Stomach (tissue), 19 donors: ENCODE measurements at places on chromosomes 6 and 20. TPM values are rescaled to one million over a fixed set of nuclear protein-coding genes. Genes with fewer than 3 reads are reported as not detected.

Gene NR2E1
- not detected for total RNA-seq

- no peaks in the 10 kb centered on the region for H3K4me1 ChIP-seq
- H3K36me3 ChIP-seq, result no peaks in the 10 kb centered on the region
- no peak overlapping the region for H3K4me3 ChIP-seq
- no peaks in the 10 kb centered on the region for H3K27me3 ChIP-seq
Measured at GRCh38 chr6:158113802-158114201, 54.3 kb downstream of the SERAC1 start.

DNA sequence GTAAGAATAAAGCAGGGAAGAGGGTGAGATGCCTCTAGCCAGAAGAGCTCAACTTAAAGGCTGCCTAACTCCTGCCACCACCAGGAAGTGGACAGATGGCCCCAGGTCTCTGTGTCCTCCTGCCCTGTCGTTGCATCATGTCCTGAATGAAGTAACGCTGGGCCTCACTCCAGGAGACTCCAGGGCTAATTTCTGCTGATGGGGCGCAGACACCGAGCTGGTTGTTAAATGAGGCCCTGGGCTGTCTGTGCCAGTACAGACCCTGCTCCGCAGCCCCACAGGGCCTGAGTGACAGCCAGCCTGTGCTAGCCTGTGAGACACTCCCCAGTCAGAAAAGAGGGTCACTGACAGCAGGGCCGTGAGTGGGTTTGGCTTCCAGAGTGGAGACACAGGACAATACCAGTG is 6.5 kb downstream of the IP6K3 start:
- peaks cover 6% of the 10 kb centered on the region for H3K27me3 ChIP-seq
- peak overlapping the region; percentile 38 for H3K27ac ChIP-seq
- H3K4me1 ChIP-seq, result peaks cover 37% of the 10 kb centered on the region
- DNase-seq, result peak; percentile 37
- H3K36me3 ChIP-seq, result no peaks in the 10 kb centered on the region

DNA sequence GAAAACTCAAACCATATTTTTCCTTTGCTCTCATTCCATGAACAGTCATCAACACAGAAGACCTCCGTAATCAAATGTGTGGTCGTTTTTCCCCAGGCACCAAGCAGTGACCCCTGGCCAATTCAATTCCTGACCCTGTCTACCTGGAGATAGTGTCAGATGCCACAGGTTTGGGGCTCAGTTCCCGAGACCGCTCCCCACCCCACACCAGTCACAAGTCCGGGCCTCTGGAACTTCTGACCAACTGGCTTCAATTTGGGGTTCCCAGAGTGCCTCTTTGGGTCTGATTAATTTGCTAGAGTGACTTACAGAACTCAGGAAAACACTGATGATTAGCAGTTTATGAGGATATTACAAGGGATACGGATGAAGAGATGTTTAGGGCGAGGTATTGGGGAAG is 6.0 kb downstream of the IGF2R start:
- H3K4me1 ChIP-seq, result peaks cover 84% of the 10 kb centered on the region
- DNase-seq, result no peak
- H3K4me3 ChIP-seq, result no peak overlapping the region
- no peaks in the 10 kb centered on the region for H3K36me3 ChIP-seq
- peak overlapping the region; percentile 44 for H3K27ac ChIP-seq

DNA sequence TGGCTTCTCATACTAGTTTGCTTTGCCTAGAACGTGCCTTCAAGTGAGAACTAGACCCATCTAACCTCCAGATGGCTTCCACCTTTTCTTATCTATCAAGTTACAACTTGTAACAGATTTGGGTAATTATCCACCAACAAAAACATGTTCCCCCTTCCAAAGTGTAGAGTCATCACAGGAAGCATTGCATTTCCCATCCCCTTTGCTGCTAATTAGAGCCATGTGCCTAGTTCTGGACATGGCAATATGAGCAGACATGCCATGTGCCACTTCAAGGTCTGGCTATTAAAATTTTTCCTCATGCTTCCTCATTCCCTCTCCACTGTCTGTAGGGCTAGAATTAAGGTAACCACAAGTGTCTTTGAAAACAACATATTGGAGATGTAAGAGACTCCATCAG is 814.4 kb downstream of the TENT5A start:
- H3K4me3 ChIP-seq, result no peak overlapping the region
- no peaks in the 10 kb centered on the region for H3K27me3 ChIP-seq
- DNase-seq, result no peak
- no peaks in the 10 kb centered on the region for H3K4me1 ChIP-seq
- no peaks in the 10 kb centered on the region for H3K36me3 ChIP-seq

GRCh38 chr20:1185316-1185741 is 548 bp upstream of the TMEM74B start:
- peak overlapping the region; percentile 48 for H3K4me3 ChIP-seq
- H3K27ac ChIP-seq, result peak overlapping the region; percentile 49
- H3K36me3 ChIP-seq, result no peaks in the 10 kb centered on the region
- peaks cover 6% of the 10 kb centered on the region for H3K27me3 ChIP-seq

DNA sequence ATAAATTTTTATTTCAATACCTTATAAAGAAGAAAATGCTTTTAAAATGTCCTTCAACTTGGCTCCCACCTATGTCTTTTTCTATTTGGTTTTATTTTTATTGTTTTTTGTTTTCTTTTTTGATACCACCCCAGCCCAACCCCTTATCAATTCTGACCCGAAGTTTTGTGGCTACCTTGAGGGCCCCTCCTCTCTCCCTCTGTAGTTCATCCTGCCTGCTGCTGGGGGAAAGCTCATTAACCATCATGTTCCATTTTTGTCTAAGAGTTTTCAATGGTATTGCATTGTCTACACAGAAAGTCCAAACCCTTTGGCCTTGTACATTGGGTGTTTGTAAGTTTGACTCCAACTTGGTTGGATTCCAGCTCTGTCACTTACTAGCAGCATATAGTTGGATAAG is 5.3 kb upstream of the CSNK2A1 start:
- no peak for DNase-seq
- H3K4me1 ChIP-seq, result peaks cover 9% of the 10 kb centered on the region
- H3K27me3 ChIP-seq, result peaks cover 33% of the 10 kb centered on the region
- H3K4me3 ChIP-seq, result no peak overlapping the region
- H3K36me3 ChIP-seq, result no peaks in the 10 kb centered on the region
- no peak overlapping the region for H3K27ac ChIP-seq

Gene ULBP3
- total RNA-seq, result 0.87 TPM

Gene OR2H2
- not detected for total RNA-seq

DNA sequence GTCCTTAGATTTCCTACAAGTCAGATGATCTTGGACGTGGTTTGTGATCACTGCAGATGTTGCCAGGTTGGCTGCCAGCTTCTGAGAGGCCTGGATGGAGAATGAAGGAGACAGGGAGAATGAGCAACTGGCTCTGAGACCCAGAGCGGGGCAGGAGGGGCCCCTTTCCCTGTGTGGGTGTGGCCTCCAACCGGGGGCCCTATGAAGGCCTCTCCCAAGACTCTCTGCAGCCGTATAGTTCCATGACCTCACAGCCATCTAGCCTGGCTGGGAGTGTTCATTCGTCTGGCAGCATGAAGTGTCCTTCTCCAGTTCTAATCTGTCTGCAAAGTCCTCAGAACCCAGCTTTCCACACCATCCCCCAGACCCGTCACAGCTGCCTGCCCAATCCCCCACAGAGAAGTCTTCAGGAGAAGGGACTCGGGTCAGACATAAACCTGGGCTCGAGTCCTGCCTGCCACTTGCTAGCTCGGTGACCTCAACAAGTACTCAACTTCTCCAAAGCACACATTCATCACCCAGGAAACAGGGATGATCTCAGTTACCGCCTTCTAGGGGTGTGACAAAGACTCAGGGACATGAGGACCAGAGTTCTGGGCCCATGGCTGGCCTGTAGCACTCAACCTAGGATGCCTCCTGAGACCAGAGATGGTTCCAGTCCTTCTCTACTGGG is 122.6 kb downstream of the EDN3 start:
- peaks cover 8% of the 10 kb centered on the region for H3K27me3 ChIP-seq
- H3K36me3 ChIP-seq, result no peaks in the 10 kb centered on the region
- no peak overlapping the region for H3K4me3 ChIP-seq
- no peak for DNase-seq

Gene SLC32A1
- not detected for total RNA-seq

Gene SLC22A3
- 5.8 TPM for total RNA-seq

GRCh38 chr20:32321390-32321789 is 36.7 kb upstream of the ASXL1 start:
- no peaks in the 10 kb centered on the region for H3K27me3 ChIP-seq
- no peak overlapping the region for H3K4me3 ChIP-seq
- DNase-seq, result no peak
- peaks cover 41% of the 10 kb centered on the region for H3K36me3 ChIP-seq

GRCh38 chr20:14582855-14583254 is 245.4 kb upstream of the FLRT3 start:
- H3K27me3 ChIP-seq, result no peaks in the 10 kb centered on the region
- no peak overlapping the region for H3K27ac ChIP-seq
- H3K4me1 ChIP-seq, result no peaks in the 10 kb centered on the region

DNA sequence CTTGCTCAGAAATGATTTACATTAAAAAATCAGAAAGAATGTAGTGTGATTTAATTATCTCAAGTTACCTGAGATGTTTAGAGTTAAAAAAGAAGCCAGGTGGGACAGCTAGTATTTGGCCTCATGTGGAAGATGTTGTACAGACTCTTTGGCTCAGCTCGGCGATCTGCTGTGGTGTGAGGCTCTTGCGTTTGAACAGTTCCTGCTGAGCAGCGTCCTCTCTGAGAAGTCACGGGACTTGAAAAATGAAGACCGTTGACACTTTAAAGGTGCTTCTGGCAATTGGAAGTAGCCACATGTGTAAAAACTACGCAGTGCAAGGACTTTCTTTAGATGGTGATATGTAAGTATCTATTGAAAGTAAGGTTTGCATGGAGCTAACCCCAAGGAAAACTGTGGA is 169.0 kb downstream of the BACH2 start:
- H3K27ac ChIP-seq, result no peak overlapping the region
- no peak overlapping the region for H3K4me3 ChIP-seq
- DNase-seq, result peak; percentile 37
- peaks cover 20% of the 10 kb centered on the region for H3K4me1 ChIP-seq
- no peaks in the 10 kb centered on the region for H3K27me3 ChIP-seq

DNA sequence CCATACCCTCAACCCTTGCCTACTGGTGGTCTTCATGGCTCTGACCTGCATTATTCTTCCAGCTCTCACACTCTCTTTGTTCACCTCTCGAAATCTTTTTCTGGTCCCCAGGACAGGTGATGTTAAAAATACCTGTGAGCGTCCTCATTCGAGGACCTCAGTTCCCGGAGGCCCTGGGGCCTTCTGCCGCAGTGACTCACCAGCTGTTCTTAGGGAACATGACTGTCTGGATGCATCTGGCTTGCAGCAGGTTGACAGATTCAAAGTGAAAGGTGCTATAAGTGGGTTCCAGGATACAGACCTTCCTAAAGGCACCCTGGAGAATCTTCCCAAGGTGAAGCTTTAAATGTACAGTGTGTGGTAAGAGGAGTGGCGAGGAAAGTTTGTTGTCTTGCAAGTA is 210.4 kb upstream of the KCNG1 start:
- no peak for DNase-seq
- no peak overlapping the region for H3K27ac ChIP-seq
- H3K27me3 ChIP-seq, result peaks cover 38% of the 10 kb centered on the region
- H3K4me3 ChIP-seq, result no peak overlapping the region

Gene CLPSL2
- total RNA-seq, result not detected

- no peak overlapping the region for H3K4me3 ChIP-seq
- peaks cover 20% of the 10 kb centered on the region for H3K36me3 ChIP-seq
Measured at GRCh38 chr6:157155804-157156203, 167.5 kb downstream of the TMEM242 start.

DNA sequence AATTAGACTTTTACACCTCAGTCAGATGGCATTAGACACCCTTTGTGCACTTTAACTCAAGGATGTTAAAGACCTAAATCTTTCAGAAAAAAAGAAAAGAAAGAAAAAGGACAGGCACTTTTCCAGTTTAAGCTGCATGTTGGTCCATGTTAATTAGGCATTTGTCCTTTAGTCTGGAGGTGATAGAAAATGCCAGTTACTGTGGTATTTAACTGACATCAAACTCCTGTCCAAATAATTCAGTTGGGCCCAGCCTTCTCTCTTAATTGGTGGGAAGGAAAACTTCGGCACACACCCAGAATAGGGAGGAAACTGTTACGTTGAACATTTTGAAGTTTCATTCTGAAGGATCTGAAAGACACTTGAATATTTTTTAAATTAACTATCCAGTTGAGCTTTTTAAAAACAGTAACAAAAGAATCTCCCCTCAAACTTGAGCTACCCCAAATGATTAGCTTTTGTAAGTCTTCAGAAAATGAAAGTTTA is 30.3 kb downstream of the RREB1 start:
- peaks cover 93% of the 10 kb centered on the region for H3K4me1 ChIP-seq
- peak overlapping the region; percentile 97 for H3K27ac ChIP-seq
- H3K27me3 ChIP-seq, result no peaks in the 10 kb centered on the region
- H3K36me3 ChIP-seq, result no peaks in the 10 kb centered on the region

DNA sequence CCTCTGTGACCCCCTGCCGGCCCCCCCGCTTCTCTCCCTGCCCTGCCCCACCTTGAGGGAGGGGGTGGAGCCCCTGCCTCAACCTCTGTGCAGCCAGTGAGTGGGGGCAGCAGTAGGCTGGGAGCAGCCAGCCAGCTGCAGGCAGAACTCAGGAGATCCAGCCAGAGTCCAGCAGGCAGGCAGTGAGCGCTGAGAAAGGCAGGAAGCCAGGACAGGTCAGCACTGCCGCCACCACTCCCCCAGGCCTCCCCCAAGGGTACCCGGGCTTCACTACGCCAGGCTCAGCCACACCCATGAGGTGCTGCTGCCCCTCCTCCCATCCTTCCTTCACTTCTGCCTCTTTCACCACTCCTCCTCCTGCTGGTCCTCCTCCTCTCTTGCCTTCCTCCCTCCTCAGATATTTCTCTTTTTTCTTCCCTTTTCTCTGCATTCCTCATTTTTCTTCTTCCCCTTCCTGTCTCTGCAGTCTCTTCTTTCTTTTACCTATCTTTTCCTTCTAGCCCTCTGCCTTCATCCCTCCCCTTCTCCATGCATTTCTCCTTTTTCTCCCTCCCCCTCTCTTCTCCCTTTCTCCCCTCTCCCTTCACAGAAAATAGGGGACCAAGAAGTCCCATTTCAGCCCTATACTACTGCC is 11.5 kb downstream of the TMEM63B start:
- peaks cover 3% of the 10 kb centered on the region for H3K4me1 ChIP-seq
- H3K36me3 ChIP-seq, result peaks cover 95% of the 10 kb centered on the region
- no peak overlapping the region for H3K27ac ChIP-seq
- no peak overlapping the region for H3K4me3 ChIP-seq
- no peaks in the 10 kb centered on the region for H3K27me3 ChIP-seq
- no peak for DNase-seq
